ENCODE measurements at places on chromosomes 6 and 20.
A peak's percentile ranks its signal among the peaks of the same experiment; 100 is the strongest.

- DNase-seq: no peak
Observed at GRCh38 chr6:104526376-104526775, 333.3 kb downstream of the HACE1 start.

- no peak for DNase-seq
Observed at GRCh38 chr20:32467506-32468312, 109.6 kb downstream of the ASXL1 start.

DNA sequence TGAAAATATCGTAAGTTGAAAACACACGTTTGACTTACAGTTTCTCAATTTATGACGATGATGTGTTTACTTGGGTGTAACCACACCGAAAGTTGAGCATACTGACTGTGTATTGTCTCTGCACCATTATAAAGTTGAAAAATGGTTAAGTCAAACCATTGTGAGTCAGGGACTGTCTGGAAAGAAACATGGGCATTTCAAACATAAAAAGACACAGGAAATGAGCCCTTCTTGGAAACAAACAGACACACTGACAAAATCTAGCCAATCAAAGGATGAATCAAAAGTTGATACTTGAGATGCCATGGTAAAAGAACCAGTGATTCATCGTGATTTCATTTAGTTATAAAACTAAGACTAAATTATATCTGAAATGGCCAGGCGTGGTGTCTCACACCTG is 5.3 kb downstream of the POPDC3 start:
- no peak for DNase-seq

DNA sequence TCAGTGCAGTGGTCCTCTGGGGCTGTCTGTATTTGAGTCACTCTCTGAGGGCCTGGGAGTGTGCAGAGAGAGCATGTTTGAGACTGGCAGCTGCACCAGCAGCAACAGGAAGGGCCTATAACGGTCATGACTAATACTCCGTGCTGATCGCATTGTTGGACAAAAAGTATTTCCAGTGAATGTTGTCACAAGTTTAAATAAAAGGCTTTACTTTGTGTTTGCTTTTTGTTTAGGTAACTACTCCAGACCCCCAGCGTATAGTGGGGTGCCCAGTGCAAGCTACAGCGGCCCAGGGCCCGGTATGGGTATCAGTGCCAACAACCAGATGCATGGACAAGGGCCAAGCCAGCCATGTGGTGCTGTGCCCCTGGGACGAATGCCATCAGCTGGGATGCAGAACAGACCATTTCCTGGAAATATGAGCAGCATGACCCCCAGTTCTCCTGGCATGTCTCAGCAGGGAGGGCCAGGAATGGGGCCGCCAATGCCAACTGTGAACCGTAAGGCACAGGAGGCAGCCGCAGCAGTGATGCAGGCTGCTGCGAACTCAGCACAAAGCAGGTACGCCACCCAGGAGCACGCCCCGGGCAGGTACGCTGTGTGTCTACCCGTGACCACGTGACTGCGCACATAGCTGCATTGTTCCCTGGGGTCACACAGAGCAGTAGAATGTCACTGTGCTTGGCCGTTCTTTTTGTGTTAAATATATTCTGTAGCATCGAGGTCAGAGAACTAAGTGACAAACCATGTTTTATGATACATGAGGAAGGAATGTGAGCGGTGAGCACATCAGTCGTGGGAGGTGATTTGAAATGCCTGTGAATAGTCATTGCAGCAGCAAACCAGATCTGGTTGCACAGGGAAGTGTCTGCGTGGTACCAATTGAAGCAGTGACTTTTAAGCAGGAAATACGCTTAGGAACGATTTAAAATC is 174.7 kb downstream of the TMEM242 start:
- DNase-seq: peak; percentile 42

DNA sequence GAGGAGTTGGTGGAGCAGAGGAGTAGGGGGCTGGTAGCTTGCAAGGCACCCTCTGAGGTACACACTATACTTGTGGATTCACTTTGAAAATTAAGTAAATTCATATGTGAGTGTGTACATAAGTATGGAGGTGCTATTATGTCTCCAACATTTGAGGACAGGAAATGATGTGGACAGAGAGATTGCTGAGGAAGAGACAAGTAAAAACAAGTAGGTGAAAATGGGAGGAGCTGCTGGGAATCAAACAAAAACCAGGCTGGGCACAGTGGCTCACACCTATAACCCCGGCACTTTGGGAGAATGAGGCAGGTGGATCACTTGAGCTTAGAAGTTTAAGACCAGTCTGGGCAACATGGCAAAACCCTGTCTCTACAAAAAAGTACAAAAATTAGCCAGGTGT is 69.2 kb upstream of the LYRM2 start:
- no peak for DNase-seq

DNA sequence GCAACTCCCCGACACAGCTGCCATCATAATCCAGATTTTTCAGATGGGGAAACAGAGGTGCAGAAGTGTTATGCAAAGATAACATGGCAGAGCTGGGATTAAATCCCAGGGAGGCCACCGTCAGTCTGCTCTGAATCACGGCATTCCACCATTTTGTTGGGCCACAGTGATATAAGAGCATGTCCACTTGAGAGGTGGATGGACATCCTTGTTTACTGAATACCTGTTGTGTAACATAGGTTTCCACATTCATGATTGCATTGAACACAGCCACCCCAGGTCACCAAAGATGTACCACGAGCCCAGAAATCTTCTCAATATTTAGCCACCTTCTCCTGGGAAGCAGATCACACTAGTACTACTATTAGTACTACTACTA is 191.5 kb downstream of the LRFN2 start:
- DNase-seq: no peak

DNA sequence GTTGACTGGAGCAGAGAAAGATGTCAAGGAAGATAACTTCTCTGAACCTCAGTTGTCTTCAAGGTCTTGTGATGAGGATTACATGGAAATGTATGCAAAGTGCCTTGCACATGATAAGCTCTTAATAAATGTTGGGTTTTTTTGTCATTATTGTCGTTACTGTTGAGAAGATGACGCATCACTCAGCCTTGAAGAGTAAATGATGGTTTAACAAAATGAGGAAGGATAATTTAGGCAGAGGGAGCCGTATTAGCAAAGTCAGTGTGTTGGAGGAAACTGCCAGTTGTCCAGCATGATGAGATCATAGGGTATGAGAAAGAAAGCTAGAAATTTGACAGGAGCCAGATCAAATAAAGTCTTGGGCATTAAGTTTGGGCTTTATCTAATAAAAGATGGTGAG is 8.8 kb upstream of the SUPT3H start:
- DNase-seq: no peak

DNA sequence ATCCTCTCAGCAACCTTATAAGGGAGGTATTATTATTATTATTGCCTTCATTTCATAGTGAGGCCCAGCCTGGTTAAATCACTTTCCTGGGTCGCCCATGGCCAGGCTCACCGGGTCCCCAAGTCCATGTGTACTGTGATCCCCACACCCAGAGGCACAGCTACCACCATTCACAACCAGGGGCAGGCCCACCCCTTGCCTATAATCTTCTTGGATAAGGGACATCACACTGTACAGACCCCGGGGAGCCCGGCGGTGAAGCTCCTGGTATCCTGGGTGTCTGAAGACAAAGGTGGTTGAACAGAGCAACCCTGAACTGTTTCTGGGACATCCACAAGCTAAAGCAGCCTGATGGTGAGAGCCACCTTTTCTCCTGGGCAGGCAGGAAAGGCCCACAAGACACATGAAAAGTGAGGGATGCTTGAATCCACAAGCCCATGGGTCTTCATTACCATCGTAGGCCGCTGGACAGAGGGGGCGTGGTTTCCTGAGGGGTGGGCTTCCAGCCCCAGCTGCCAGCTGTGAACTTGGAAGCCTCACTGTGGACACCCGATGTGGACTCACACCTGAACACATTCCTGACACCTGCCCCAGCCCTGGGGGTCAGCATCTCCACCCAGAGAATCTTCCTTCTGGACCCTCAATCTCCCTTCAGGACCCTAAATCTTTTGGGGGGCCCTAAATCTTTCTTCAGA is 185.5 kb upstream of the PMEPA1 start:
- no peak for DNase-seq

DNA sequence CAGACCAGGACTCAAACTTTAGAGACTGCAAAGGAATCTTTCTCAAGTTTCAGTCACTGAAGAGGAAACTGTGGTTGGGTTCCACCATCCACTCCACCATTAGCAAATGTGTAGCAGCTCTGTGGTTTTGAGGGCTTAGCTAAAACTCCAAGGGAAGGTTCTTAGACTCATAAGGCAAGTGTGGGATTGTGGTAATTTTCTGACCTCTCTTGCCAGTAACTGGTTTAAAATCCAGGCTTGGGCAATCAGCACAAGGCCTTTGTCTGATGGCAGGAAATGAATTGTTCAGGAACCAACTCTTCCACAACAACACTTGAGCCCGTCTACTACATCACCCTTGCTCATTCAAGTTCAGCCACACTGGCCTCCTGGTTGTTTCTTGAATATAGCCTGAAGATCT is 68.6 kb upstream of the FBXL4 start:
- no peak for DNase-seq

DNA sequence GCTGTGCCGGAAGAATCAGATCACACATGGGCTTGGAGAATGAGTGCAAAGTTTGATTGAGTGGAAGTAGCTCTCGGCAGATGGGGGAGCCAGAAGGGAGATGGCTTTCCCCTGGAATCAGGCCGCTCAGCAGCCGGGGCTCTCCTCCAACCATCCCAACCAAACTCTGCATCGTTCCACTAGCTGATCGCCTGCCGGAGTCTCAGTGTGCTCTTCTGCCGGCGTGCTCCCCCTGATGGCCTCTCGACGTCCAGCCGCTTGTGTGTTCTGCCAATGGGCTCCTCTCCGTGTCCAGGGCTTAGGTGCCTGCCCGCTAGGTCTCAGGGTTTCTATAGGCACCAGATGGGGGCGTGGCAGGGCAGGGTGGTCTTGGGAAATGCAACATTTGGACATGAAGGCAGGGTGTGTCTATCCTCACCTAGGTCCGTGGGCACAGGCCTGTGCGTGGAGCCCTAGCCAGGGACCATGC is 4.9 kb upstream of the BIRC7 start:
- no peak for DNase-seq

DNA sequence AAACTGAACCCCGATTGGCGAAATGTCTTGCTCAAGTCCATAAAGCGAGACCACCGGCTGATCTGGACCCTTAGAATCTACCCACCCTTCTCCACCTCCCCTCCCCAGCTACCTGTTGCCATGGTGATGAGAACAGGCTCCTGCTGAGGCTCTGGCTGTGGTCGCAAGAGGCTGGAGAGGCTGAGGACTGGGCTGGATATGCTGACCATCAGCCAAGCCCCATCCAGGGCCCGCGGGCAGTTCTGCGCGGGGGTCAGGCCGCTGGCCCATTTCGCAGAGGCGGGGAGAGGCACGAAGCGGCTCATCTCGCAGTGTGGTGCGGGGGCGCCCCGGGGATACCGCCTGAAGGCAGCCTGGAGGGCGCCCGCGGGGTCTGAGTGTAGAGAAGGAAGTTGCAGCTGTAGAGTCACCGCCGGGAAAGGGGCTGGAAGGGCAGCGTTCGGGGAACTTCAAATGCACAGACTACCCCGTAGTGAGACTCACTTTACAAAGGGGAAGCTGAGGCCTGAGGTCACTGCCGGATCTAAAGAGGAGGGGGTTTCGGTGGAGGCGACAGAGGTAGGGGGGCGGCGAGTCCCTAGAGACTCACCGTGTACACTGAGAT is 671 bp downstream of the TAPBP start:
- DNase-seq: no peak

GRCh38 chr20:43776691-43777090 is 49.9 kb upstream of the GTSF1L start:
- DNase-seq: no peak

DNA sequence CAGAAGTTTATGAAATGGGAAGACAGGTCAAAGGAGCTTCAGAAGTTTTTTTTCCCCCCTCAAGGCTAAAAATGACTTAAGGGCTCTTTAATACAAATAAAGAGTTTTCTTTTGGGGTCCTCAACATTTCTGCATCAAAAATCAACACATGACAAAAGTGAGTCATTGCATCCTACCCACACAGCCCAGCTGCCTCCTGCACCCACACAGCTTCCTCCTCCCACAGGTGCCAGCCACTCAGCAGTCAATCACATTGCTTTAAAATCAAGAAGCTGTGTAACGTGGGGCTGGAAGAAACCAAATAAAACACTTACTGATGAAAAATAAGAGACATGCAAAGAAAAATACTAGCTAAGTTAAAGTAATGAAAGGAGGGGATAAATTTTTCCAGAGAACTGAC is 68.5 kb downstream of the MAP3K5 start:
- DNase-seq: no peak

GRCh38 chr6:17093686-17094085 is 8.2 kb upstream of the STMND1 start:
- DNase-seq: no peak

DNA sequence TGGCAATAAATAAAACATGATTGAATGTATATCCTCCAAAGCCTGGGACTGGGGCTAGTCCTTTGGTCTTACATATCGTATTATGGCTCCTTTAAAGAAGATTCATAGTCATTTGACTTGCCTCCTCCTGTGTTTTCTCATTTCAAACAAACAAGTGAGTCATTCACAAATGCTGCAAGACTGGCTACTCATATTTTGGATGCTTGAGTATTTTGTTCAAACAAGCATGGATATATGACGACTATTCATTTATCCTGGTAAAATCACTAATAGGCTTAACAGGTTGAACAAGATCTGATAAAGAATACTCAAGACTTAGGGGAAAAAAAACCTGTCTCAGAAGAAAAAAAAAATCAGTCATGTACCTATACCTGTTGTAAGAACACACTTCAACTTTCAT is 111.1 kb upstream of the CCDC28A start:
- no peak for DNase-seq

- DNase-seq: no peak
Observed at GRCh38 chr20:60214901-60215815, 256.9 kb downstream of the CDH26 start.

GRCh38 chr6:1662534-1662933 is 52.8 kb downstream of the FOXC1 start:
- no peak for DNase-seq

GRCh38 chr6:107704347-107705013 is 119.6 kb downstream of the SCML4 start:
- DNase-seq: no peak

DNA sequence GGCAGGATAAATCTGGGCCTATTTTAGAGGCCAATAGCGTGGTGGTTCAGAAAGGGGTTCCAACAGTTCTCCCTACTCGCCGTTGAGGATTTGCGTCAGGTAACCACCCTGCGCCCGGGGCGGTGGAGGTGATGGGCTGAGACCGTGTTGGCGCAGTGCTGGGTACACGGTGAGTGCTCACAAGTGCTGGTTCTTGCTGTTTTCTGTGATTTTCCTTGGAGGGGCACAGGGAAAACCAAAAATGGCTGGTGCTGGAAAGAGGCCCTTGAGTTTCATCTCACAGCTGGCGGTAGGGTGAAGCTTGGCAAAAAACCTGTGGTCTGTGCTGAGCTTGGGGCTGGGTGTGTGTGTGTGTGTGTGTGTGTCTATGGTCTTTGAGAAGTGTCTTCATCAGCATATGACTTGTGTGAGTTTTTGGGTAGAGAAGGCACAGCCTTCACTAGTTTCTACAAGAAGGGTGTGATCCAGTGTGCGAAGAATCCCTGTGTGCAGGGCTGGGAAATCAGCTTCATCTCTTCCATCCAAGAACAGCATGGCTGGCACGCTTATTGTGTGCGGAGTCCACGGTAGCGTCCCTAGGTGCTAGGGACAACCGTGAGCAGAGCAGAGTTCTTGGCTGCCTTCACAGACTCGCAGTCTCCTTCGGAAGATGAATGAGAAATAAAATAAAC is 35.3 kb upstream of the SCRT2 start:
- DNase-seq: no peak

All from ascending aorta (tissue), 2 donors.